Stimulated activated CD8-positive, alpha-beta memory T cell treated with anti-CD3 and anti-CD28 coated beads, Interleukin-7, amount 100 ng/mL, for 24 hours (primary cell): ENCODE measurements at places on chromosomes 2 and 18.

- DNase-seq = no peak
Measured at GRCh38 chr18:63099848-63100629, 219.5 kb downstream of the BCL2 start.

- no peak for DNase-seq
Measured at GRCh38 chr2:213285404-213285803, 1.1 kb downstream of the SPAG16 start.

DNA sequence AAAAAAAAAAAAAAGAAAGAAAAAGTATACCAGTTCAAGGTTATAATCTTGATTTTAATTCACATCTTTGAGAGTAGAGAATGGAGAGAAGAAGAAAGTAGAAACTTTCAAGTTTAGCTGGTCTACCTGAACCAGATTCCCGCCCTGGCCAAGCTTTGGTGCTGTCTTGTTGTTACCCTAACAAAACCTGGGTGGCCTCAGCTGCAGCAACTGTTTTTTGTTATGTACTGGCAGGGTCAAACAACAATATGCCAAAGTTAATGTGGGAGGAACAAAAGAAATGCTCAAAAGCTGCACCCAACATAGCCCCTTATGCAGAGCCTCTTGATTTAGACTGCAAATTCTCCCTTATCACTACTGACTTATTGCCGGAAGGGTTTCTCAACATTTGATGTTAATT is 165.3 kb upstream of the TFPI start:
- no peak for DNase-seq

GRCh38 chr2:44360749-44361329 is 455 bp downstream of the PREPL start:
- DNase-seq = no peak

DNA sequence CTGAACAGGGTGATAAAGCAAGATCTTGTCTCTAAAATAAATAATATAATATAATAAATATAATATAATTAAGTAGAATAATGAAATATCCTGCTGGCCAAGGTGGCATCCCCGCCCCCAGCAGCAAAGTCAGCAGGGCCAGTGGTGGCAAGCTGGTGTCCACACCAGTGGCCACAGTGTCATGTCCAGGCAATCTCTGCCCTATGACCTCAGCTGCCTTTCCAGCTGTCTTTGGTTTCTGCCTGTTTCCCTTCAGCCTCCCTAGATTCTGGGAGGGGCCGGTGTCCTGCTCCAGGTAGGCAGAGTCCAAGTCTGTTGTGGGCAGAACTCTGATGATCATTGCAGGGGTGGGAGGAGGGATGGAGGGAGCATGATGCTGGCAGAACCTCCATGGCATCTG is 16.2 kb upstream of the STEAP3 start:
- no peak for DNase-seq

GRCh38 chr2:28436525-28437051 is 43.9 kb downstream of the FOSL2 start:
- DNase-seq = no peak

GRCh38 chr2:219266886-219267285 is 12.3 kb upstream of the DNAJB2 start:
- DNase-seq = no peak

DNA sequence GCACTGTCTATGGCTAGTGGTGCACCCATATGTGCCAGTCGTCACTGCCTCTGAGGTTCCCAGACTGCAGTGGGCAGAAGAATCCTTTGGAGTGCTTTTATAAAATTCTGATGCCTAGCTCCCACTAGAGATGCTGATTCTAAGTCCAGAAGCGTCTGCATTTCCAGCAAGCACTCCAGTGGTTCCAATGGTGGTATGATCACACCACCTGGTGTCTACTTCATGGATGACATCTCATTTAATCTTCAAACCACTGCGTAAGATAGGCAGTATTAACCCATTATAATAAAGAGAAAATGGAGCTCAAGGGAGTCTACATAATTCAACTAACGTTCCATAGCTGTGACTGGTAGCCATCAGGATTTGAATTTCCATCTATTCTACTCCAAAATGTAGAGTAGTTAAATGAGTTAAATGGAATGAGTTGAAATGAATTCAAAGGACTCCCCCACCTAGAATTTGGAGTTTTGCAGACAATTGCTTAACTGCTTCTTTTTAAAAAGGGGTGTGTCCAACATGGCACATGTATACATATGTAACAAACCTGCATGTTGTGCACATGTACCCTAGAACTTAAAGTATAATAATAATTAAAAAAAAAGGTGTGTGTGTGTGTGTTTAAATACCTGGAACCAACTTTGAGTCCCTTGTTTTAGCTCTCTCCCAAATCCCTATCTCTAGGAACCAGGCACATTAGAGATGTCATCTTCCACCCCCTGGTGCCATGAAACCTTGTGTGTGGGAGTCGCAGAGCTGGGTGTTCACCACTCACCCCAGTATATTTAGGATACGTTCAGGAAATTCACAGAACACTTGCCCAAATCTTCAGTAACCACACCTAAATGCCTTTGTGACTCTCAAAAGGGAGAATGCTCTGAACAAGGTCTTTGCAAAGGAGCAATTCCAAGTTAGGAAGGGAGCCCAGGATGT is 14.1 kb downstream of the LAMA3 start:
- no peak for DNase-seq

- DNase-seq = no peak
Measured at GRCh38 chr2:163269374-163270021, 430.9 kb upstream of the KCNH7 start.

DNA sequence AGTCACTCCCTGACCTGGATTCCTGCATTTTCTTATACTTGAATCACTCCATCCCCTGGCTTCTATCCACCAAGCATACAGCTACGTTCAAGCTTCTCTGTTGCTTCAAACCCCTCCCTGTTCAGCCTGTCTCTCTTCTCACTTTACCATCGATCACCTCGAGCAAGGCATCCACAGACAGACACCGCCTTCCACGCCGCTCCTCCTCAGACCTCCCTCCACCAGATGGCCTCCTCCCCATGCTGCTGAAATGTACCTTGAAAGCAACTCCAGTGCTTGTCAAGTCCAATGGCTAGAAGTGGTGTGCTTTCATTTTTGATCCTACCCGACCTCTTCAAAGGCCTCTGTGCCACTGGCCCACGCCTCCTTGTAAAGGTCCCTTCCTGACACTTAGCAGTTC is 131.3 kb upstream of the ACAA2 start:
- DNase-seq = no peak

DNA sequence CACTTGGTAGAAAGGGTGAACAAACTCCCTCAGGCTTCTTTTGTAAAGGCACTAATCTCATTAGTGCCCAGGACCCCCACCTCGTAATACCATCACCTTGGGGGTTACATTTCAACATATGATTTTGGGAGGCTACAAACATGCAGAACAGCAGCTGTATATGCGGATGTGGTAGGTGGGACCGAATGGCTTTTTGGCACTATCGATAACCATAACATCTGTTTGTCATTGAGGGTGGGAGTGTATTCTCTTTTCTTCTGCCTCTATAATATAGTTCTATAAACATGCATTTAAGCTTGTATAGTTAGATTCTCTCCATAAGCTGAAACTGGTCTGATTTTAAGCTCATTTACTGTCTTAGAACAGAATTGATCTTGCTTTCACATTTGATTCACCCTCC is 239.1 kb upstream of the BOD1L2 start:
- DNase-seq = no peak

DNA sequence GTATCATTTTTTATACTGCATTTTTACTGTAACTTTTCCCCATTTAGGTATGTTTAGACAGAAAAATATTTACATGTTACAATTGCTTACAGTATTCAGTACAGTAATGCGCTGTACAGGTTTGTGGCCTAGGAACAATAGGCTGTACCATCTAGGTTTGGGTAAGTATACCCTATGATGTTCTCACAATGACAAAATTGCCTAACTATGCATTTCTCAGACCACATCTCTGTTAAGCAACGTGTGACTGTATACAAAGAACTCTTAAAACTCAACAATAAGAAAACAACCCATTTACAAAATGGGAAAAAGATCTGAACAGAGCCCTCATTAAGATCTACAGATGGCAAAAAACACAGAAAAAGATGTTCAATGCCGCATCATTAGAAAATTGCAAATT is 29.4 kb downstream of the FAM210A start:
- no peak for DNase-seq

DNA sequence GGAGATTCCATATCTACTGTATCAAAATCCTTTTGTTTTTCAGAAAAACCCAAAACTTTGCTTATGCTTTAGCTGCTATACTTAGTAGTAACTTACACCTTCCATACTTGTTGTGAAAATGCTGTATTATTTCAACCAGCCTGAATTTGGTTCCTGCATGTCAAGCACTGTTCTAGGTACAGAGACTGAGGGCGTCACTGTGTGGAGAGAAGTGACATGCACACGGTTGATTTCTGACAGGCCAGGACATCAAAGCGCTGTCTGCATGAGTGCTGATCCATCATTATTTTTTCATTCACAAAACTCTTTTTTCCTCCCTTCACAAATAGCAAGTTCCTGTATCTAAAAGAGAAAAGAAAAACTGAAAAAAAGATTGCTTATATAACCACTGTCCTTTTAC is 31.6 kb downstream of the TRAPPC12 start:
- DNase-seq = no peak

GRCh38 chr2:120543899-120544298 is 191.8 kb upstream of the GLI2 start:
- no peak for DNase-seq

GRCh38 chr2:160574468-160575140 is 81.0 kb upstream of the RBMS1 start:
- no peak for DNase-seq

GRCh38 chr2:66872081-66872985 is 437.4 kb downstream of the MEIS1 start:
- DNase-seq = no peak

DNA sequence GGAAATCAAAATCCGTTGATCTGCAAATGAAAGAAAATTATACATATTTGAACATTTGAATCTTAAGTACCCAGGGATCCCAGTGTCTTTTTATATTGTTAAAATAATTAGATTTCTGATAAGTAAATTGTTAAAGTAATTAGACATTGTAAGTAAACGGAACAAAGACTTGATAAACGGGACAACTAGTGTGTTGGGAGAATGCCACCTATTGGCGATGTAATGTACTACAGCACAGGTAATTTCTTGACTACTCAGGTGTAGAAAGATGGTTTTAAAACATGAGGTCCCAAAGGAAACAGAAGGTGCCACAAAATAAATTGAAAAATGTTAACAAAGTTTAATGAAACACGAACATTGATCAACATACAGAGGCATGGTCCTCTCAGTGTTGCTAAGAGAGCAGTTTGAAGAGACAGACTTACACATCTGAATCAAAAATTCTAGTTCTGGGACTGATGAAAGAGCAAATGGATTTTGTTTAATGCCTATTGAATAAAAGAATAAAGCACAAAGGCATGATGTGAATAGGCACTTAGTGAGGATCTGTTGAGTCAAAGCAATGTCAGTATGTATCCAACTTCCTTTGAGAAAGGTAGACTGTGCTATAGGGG is 103.4 kb upstream of the RASGRP3 start:
- no peak for DNase-seq

- no peak for DNase-seq
Measured at GRCh38 chr2:237141571-237142051, 55.9 kb downstream of the COPS8 start.

GRCh38 chr2:101630224-101630949 is 67.1 kb upstream of the MAP4K4 start:
- DNase-seq = no peak

GRCh38 chr2:8491296-8492027 is 190.4 kb upstream of the ID2 start:
- DNase-seq = no peak

DNA sequence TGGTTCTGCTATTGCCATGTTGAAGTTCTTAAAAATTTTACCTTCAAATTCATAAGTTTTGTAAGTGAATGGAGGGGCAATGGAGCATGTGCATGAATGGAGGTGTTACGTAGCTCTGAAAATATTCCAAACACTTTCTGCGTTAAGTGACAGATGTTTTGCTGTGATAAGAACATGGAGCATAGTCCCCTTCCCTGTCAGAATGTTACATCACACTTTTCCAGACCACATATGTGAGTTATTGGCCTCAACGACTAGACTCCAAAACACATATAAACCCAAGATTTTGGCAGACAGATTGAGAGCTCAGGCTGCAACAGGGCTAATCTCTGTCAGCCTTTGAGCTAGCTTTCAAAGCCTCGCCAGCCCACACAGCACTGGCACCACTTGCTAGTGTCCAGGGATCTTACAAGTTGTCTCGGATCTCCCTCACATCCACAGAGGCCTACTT is 27.2 kb upstream of the MFSD6 start:
- DNase-seq = no peak

- no peak for DNase-seq
Measured at GRCh38 chr2:119184512-119184911, 26.0 kb upstream of the C1QL2 start.

DNA sequence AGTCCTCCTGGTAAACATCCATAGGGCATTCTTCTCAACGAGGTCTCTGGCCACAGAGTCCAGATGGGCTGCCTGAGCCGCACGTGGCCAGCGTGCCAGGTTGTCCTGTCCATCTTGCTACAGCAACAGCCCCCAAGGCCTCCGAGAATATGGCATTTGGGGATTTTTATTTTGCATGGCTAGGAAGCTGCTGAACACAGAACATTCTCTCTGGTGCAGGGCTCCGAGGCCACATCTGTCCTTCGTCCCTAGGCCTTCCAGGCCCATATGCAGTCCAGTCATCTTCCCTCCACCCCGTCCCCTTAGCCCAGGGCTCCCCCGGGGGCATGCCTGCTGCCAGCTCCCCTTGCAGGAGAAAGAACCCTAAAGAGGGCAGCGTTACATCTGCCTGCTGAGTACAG is 2.3 kb downstream of the HDAC4 start:
- DNase-seq = no peak

DNA sequence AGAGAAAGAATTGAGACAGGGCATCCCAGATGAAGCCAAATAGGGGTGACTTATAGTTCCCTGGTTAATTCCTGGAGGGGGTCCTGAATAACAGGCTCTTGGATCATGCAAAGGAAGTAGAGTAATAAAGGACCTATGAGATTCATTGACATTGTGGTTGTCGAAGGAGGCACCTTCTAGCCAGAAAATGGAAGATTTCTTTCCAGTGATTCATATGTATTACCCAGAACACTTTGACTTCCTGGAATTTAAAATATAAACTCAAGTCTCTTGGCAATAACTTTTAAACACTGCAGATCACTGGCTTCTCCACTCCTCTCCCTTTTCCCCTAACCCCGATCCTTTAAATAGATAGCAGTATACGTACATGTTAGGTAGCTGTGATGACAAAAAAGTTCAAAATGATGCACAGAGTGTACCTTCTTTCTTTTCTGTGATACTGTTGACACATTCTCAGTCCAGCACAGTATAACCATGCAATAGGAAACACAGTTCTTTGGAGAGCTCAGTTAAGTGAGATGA is 211.8 kb downstream of the LTBP1 start:
- DNase-seq = no peak

- no peak for DNase-seq
Measured at GRCh38 chr2:85811180-85812093, 57.6 kb downstream of the ATOH8 start.

DNA sequence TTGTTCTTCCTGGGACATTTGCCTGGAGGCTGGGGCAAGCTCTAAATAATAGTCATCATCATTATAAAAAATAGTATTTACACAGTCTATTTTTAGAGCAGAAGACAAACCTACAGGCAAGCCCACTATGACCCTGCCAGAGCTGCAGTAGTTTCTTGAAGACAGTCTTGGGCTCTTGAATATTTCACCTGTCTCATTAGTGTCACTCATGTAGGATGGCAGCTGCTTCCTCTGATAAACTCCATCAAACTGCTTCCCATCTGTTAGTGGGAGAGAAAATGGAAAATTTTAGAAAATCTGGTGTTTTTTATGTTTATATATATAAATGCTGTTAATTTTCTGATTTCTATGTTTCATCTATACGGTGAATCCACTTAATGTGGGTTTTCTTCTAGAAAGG is 8.5 kb upstream of the CYRIA start:
- DNase-seq = no peak

- DNase-seq = no peak
Measured at GRCh38 chr2:56132138-56132537, 51.7 kb upstream of the CCDC85A start.
